ENCODE measurements at places on chromosomes 5 and 9.
A peak's percentile ranks its signal among the peaks of the same experiment; 100 is the strongest.

DNA sequence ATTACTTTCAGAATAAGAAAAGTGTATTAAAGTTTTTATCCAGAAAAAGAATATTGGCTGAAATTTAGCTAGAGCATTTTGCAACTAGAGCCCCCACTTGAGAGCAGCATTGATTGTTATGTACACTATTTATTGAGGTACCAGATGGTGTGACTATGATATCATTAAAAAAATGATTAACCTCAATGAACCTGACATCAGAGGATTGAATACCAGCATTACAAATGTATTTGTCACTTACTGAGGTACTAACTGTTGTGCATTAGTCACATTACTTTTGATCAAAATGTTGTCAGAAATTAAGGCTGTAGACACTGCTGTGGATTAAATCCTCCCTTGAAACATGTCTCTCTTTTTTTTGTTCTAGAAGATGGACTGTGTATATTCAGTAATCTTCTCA lies 127.8 kb upstream of the DHFR start:
- no peak for DNase-seq

DNA sequence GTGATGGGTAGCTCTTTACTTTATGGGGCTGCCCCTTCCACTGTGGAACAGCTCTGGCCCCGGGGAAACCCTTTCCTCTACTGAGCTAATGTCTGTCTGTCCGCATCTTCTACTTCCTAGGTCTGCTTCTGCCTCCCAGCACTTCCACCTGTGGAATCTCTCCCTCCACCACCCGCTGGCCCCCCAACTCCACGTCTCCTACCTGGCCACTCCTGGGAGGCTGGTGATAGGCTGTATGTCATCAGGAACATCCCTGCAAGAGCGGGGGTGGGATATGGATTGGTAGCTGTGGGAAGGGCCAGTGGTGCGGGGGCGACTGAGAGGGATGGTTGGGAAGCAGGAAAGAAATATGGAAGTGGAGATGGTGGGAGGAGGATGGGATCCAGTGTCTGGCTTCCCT lies 9.2 kb downstream of the ALAD start:
- DNase-seq = no peak

GRCh38 chr5:59579101-59579823 lies 314.3 kb downstream of the PDE4D start:
- no peak for DNase-seq

- DNase-seq = no peak
Observed at GRCh38 chr5:84149094-84149493, 235.6 kb downstream of the EDIL3 start.

DNA sequence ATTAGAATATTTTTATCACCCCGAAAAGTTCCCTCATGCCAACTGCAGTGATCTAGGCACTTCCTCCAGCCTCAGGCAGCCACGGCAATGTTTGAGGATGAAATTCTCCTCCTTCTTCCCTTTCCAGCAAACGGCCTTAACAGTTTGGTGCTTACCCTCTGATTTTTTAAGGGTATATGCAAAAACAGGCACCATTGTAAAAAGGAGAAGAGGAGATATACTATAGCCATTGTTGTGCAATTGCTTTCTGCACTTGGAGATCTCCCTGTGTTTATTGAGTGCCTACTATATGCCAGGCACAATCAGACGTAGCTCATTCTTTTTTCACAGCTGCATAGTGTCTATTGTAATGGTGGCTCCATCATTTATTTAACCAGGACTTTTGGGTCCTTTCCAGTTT lies 29.4 kb downstream of the GSN start:
- no peak for DNase-seq

- DNase-seq = no peak
Observed at GRCh38 chr5:6349387-6349786, 29.0 kb downstream of the MED10 start.

DNA sequence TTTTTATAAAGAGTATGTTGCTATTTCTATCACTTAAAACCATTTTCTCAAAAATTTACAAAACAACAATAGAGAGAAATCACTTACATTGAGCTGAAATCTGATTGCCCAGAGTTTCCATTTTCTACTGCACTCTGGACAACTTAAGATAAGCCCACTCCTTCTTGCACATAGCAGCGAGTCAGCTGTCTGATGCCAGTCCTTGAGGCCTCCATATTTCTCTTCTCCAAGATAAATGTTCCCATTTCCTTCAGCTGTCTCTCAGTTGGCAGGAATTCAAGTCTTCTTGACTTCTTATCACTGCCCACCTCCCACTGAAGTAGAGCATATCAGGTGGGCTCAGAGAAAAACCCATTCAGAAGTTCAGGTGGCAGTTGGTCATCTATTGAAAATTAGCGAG lies 78.5 kb upstream of the PIP5K1B start:
- DNase-seq = no peak

DNA sequence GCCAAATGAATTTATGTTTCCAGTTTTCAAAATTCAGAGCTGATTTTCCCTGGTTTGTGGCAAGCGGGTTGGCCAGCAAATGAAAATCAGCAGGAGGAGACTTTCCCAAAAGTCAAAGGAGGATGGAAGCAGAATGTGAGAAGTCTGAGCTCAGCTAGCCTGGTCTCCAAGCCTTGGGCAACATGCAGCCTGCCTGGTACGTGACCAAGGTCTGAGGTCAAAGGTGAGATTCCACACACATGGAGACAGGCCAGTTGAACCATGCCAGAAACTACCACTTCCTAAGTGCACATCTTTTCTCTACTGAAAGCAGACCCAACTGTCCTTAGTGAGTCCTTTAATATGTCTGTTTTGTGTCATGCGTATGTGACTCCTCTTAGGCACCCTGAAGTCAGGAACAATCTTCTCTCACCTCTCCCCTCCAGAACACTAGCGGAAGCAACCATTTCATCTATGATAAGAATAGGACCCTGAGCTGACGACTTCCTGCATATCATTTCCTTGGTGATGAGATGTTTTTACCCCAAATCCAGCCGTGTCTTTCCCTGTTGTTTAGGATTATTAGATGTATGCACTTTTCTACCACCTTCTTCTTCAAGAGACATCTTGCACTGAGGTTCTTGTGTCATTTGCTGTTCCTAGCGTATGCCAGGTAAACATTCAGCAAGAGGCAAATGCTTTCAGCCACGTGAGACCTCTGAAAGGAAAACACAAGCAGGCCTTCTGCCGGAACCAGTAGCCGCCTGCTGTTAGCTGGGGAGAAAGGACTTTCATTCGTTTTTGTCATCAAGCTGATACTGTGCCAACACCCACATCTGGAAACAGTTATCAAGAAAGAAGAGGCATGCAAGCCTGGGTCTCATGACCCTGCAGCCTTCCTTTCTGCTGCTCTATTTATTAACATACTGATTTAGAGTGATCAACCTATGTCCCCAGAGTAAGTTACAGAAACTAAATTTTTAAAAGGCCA lies 9.7 kb upstream of the TGFBI start:
- no peak for DNase-seq

DNA sequence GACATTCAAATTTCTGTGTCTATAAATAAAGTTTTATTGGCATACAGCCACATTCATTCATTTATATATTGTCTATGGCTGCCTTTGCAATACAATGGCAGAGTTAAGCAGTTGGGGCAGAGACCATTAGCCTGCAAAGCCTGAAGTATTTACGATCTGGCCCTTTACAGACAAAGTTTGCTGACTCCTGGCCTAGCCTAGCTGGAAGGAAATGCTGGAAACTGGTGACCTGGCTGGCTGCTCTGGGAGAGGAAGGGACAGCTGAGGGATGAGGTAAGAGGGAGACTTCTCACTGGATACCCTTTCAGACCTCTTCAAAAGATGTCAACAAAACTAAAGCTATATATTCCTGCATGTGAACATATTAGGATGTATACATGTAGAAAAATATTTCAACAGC lies 66.0 kb upstream of the PPARGC1B start:
- DNase-seq = no peak

- no peak for DNase-seq
Observed at GRCh38 chr5:88821161-88821560, 61.8 kb downstream of the MEF2C start.

GRCh38 chr9:112817860-112818203 lies 67.3 kb downstream of the SNX30 start:
- DNase-seq = no peak

DNA sequence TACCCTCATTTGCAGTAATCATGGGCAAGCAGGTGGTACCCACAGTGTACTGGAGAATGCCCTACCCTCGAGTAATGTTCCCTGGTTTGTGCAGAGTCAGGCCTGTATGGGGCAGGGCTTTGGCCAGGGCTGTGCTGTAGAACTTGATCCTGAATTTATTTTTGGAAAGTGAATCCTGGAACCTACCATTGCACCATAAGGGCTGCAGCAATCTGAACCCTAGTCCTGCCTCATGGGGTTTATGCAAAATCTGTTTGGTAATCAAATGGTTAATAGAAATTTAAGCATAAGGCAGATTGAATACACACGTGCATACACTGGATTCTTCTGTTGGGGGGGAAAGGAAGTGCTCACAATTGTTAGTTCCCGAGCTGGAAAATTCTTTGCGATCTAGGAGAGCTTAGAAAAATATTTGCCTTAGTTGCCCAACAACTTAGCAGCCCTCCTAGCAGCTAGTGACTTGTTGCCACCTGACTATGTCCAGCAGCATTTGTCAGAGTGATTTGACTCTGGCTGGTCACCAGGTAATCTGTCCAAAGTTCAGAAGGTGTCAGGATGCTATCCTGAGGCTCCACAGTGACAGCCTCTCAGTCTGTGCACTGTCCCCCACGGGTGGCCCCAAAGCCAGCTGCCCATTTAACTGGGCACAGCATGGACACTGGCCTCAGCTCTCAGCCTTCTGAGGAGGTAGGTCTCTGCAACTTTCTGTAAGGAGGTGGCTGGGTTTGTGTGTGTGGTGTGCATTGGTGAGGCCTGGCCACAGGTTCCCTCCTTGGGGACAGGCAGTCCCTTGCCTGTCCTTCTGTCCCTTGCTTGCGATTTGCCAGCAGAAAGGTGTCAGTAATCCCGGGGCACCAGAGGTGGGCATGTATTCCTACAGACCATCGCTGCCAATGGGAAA lies 8.3 kb downstream of the MVB12B start:
- no peak for DNase-seq

DNA sequence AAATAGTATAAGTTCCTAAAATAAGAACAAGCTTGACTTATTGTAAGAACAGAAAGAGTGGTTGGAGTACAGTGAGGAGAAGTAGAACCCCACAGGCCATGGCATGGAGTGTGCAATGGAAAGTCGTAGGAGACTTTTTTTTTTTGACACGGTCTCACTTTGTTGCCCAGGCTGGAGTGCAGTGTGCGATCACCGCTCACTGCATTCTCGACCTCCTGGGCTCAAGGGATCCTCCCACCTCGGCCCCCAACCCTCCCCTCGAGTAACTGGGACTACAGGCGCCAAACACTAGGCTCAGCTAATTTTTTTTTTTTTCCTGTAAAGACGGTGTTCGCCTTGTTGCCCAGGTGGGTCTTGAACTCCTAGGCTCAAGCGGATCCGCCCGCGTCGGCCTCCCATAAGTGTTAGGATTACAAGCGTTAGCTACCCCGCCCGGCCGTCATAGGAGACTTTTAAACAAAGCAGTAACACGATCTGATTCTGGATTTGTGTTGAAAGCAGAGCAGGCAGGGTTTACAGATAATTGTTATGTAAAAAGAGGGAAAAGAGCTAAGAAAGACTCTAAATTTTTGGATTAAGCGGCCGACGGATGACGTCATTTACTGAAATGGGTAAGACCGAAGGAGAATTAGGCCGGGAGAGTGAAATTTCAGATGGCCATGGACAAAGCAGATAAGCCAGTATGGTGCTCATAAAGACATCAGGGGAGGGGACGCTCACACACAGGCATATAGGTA lies 752 bp downstream of the TSTD2 start:
- DNase-seq = peak; percentile 56

GRCh38 chr9:104028827-104029226 lies 65.3 kb upstream of the SMC2 start:
- DNase-seq = peak; percentile 37

GRCh38 chr5:2158109-2158508 lies 275.4 kb upstream of the IRX4 start:
- no peak for DNase-seq

DNA sequence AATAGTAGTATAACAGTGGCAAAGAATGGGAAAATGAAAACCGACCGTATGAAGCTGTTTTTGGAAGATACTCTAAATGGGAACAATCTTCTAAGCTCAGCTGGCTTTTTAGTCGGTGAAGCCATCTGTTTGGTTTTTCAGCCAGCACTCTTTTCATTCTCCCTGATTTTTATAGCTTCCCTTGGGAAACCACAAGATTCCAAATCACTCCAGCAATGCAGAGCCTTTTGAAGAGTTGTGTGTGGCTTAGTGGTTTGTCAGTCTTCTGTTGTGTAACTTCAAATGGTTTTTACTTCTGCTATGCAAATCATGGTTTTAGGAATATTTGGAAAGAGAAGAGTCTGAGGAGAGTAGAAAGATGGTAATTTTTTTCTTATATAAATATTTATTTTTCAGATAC lies 180.7 kb downstream of the KDM4C start:
- DNase-seq = no peak

GRCh38 chr5:169288066-169288930 lies 12.6 kb downstream of the SLIT3 start:
- no peak for DNase-seq

GRCh38 chr9:37324691-37325490 lies 97.6 kb upstream of the GRHPR start:
- no peak for DNase-seq

GRCh38 chr5:72280581-72281069 lies 39.4 kb downstream of the MRPS27 start:
- no peak for DNase-seq

GRCh38 chr5:98573834-98574320 lies 199.6 kb upstream of the RGMB start:
- DNase-seq = no peak

GRCh38 chr5:71454913-71455312 lies 538 bp upstream of the BDP1 start:
- DNase-seq = no peak

DNA sequence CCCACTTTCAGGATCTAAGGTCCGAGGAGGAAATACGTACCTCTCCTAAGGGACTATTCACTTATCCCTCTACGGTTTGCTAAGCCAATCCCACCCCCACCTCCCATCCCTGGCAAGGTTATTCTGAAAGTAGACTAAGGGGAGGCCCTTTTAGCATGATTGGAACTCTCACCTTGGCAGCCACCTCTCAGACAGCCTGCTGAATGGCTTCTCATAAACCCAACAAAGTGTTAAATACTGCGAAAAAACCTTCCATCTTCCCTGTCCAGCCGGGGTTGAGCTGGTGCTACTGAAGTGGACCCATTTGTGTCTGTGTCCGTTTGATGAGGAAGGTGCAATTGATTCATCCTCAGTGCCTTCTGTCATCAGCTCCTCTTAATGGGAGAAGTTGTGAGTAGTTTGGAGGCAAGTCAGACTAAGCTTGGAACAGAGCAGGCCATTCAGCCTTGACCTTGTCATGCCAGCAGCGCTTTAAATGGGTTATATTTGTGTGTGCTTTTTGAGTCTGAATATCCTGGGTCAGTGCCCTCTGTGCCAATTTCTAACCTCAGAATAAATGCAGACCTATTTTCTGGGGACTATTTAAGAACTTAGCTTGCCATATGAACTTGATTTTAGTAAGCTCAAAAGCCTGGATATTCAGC lies 476.3 kb upstream of the ZNF608 start:
- DNase-seq = no peak

GRCh38 chr9:21402386-21403251 lies 6.3 kb upstream of the IFNA8 start:
- peak; percentile 28 for DNase-seq

GRCh38 chr9:130128733-130129431 lies 43.3 kb upstream of the NCS1 start:
- peak; percentile 83 for DNase-seq

- no peak for DNase-seq
Observed at GRCh38 chr5:122959740-122960445, 76.6 kb downstream of the PPIC start.

Data from activated CD8-positive, alpha-beta T cell treated with anti-CD3 and anti-CD28 coated beads for 36 hours (primary cell).